AG04449 (cell line): ENCODE measurements at places on chromosomes 7 and 10.

DNA sequence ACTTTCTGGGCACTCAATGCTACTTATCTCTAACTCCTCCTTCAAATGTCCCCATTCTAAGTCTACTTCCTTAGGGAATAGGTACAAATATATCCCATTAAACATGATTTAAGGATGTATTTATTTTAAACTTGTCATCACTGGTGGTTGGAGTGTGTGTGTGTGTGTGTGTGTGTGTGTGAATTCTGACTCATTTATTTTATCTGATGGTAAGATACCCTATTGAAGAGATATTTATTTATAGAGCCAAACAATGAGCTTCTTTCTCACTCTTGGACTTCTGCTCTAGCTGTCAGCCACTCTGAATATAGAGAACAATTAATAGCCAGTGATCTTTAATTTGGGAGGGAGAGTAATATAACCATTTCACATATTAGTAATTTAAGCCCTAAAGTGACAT lies 17.8 kb upstream of the MAGI2 start:
- DNase-seq: no peak

DNA sequence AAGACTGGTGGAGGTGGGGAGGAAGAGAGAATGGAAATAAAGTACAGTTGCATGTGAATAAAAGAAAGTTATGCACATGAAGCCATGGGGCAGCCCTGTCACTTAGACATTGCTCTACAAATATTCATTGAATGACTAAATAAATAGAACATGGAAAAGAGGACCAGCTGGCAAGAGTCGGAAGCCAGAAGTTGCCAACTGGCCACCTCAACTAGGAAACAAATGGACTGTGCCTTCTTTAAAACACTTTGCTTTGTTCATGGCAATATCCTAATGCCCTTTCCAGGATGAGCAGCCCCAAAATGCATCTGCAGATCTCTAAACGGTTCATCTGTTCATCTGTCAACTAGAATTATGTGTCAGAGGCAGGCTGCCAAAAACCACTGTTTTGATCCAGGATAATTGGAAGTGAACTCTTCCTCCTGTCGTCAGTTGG lies 157.3 kb downstream of the NOC3L start:
- DNase-seq: no peak

DNA sequence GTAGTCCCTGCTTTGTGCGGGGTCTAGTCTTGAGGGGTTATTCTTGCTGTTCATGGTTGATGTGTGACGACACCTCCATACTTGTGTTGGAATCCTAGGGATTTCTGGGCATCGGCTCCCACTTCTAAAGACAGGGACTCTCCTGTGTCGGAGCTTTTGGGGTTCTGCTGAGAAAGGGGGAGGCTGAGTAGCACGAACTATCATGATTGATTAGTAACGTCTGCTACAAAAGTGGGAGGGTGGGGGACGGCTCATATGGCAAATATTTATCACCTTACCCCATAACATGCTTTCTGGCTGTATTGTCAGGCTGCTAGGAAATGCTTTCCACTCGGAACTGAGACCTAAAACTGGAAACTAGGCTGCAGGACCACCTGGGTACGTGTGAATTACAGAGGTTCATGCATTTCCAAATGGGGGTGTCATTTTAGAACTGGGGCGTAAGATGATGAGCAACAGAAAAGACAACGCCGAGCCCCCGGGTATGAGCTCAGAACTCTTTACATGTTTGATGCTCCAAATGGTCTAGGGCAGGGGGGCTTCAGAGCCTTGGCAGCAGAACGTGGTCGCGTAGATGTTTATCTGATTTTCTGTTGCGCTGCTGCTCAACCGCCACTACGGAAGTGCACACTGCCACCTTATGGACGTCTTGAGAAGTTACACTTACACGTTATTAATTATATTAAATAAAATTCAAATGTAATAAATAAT lies 15.1 kb upstream of the NME8 start:
- no peak for DNase-seq

DNA sequence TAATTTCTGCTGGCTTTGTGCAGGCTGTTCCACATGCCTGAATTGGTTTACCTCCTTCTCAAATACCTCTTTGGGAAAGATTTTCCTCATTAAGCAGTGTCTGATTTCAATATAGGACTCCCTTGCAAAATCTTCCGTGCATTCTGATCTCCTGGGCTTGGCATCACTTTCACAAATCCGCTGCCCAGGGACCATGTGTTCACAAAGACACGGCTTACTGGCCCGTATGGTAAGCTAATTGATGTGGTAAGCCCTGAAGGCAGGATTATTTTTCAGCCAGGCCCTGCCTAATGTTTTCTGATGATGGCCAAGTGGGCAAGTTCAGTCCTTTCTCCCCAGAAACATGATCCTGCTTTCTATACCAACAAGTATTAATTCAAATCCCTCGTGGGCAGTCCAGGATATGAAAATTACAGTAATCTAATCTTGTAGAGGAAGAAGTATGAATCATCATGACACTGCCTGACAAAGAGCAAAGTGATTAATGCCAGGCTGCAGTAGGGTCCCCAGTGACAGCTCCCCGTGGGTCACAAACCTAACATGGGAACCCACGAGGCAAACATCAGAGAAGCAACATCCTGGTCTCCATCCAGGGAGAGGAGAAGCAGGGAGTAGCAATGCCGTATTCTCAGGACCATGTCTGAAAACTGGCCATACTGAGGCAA lies 11.6 kb upstream of the SVIL start:
- DNase-seq: no peak

DNA sequence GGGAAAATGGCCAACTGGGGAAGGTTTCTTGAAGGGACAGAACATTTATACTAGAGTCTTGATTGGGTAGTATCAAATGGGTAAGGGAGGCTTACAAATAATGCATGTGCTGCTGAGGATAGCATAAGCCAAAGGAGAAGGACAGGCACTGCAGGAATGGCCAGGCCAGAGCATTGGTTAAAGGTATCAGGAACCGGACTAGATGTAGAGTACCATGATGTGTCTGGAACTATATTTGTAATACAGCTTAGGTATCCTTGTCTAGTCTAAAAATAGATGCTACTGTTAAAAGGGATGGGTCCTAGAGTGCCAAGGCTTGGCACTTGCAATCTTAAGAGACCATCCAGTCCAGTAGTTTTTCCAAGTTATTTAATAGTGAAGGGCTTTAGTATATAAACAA lies 20.3 kb downstream of the TMEM243 start:
- no peak for DNase-seq

GRCh38 chr10:77965294-77965693 lies 38.7 kb upstream of the DLG5 start:
- DNase-seq: peak; percentile 65

DNA sequence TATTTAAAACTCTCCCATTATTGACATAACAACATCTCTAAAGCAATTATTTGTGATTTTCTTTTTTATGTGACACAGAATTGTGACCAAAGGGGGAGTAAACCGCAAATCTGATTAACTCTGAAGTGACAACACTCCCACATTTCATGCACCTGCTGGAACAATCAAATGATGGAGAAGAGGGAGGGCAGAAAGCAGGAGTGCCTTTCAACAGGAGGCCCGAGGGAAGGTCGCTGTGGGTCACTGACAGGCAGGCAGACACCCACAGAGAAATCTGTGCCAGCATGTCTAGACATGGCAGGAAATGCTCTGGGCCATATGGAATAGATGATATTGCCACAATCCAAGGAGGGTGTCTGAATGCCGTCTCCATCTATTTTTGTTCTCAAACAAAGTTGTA lies 247.3 kb downstream of the DOCK4 start:
- DNase-seq: no peak

DNA sequence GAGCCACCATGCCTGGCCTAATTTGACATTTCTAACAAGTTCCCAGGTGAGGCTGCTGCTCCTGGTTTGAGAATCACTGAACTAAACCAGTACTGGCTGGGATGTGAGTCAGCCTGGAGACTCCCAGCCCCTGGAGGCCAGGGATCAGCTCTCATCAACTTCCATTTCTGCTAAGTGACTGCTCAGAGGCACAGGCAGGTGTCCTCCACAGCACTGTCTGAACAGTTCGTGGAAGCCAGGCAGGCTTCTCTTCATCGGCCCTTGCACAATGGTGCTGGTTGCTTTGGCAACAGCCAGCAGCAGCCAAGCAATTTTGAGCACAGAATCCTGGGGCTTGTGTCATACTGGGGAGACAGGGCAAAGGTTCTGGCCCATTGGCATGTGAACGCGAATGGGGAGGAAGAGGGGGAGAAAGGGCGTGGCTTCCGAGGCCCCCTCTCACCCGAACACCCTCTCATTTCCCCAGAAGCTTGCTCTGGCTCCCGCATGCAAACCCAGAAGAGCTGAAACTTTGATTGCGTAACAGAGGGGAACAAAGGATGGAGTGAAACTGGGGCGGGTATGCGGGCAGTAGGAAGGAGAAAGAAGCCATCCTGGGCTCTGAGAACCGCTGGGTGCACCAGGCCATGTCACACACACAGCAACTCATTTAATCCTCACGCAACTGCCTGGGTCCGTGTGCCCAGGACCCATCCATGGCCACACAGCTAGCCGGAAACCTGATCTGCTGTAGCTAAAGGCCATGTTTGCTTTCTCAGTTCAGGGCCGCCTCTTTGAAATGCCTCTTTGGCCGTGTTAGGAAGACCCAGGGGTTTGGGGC lies 9.0 kb upstream of the POR start:
- DNase-seq: no peak

GRCh38 chr10:53754596-53755250 lies 982.1 kb upstream of the MBL2 start:
- DNase-seq: no peak

DNA sequence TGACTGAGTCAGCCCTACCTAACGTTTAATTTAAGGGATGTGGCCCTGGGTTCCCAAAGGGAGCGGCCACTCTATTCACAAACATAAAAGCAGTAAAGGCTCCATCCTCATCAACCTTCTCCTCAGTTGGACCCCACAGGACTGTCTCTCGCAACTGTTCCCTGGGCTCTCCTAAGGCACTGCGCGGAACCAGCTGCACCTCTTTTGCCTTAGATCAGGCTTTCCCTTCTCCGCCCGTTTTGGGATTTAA lies 689 bp upstream of the GTPBP4 start:
- no peak for DNase-seq

DNA sequence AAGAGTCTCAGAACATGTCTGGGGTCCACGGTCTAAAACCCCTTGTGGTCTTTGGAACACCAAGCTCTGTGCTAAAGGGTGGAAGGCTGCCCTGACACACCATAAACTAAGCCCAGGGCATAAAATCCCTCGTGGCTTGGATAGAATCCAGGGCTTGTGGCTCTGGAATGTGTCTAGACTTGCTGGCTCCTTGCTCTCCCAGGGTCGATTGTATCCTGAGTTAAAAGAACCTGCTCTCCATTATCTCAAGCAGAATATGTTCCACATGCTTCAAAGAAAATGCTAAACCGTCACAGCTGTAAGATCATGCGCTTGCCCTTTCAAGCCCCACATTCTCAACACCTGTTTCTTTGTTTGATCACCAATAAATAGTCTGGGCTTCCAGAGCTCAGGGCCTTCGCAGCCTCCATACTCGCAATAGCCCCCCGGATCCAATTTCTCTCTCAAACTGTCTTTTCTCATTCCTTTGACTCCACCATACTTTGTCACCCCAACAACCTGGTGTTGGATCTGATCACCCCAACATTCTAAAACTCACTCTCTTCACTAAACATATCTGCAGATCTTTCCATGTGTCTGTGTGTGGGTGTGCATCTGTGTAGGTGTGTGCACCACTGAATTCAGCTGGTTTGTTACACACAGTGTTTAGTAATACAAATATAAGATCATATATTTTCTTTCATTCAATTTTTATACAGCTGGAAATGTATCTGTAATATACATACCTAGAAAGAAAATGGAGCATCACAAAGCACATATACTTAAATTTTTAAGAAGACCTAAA lies 238.5 kb downstream of the ZMYND11 start:
- DNase-seq: peak; percentile 44

- no peak for DNase-seq
Observed at GRCh38 chr10:10917031-10917430, 100.6 kb upstream of the CELF2 start.

- DNase-seq: no peak
Observed at GRCh38 chr10:8393531-8393930, 339.0 kb downstream of the GATA3 start.

- DNase-seq: no peak
Observed at GRCh38 chr10:47111329-47111862, 188.6 kb upstream of the GDF10 start.

- DNase-seq: no peak
Observed at GRCh38 chr7:100641463-100641859, at the start of gene TFR2. Gene TFR2, minus strand, starts transcription at chr7:100641552. Its CDS starts 43 bp downstream, at chr7:100641509.

DNA sequence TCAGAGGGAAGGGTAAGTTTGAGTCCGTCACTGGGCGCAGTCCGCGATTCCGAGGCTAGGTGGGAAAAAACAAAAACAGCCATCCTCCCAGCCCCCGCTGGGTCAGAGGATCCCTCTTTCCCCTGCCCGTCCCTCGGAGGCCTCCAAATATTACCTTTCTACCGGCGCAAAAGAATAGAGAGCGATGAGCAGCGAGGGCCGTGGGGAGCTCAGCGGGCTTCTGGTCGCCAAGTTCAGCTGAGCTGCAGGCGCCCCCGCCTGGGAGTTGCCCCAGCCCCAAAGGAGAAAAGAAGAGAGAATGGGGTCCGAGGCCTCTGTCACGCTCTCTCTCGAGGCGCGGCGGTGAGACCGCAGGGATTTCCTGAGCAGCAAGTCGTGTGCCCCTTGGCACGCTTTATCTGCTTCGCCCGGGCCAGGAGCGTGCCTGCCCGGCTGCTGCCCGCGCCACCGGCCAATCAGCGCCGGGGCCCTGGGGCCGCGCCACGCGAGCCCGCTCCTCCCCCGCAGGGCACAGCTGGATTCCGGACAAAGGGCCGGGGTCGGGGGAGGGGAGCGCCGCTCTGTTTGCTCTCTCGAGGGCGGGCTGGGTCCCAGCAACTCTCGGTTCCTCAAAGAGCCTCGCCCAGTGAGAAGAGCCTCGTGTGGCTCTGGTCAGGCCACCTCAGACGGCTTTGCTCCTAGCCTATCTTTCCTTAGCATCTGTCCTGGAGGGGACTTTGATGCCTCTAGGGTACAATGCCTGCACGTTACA lies at the start of gene NEUROG3:
TSS of gene NEUROG3 (minus strand) at position 367 of the 751 bp plus-strand sequence. CDS start 379 bp downstream, outside the sequence.
- no peak for DNase-seq

- peak; percentile 55 for DNase-seq
Observed at GRCh38 chr10:43931308-43931930, 282.7 kb upstream of the ZNF32 start.

GRCh38 chr7:45060295-45060694 lies 28.5 kb downstream of the NACAD start:
- no peak for DNase-seq

DNA sequence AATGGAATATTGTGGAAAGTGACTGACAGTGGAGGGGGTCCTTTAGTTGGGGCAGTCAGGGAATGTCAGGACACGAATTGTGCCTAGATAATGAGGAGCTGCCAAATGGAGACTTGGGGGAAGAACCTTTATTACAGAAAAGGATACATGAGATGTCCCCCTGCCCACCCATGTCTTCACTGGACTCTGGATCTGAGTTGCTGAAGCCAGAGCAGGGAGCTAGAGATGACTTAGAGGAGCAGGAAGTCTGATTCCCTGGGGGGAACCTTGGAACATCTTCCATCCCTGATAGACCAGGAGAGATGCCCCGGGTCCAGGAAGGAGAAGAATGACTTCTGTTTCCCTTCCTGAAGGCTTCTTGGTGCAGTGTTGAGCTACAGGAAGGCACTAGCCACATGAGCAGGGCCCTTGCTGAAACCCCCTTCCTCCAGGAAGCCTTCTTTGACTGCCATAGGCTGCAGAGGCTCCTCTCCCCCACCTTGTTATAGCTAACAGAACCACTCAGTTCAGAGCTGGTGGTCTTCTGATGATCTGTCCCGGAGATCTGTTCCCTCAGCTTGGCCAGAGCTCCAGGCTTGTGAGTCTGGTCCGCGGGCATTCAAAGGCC lies 747 bp upstream of the NEURL1 start:
- no peak for DNase-seq

GRCh38 chr10:33569702-33570101 lies 235.2 kb upstream of the NRP1 start:
- DNase-seq: no peak
